ENCODE measurements at places on chromosomes 13 and 19.
A peak's percentile ranks its signal among the peaks of the same experiment; 100 is the strongest.

DNA sequence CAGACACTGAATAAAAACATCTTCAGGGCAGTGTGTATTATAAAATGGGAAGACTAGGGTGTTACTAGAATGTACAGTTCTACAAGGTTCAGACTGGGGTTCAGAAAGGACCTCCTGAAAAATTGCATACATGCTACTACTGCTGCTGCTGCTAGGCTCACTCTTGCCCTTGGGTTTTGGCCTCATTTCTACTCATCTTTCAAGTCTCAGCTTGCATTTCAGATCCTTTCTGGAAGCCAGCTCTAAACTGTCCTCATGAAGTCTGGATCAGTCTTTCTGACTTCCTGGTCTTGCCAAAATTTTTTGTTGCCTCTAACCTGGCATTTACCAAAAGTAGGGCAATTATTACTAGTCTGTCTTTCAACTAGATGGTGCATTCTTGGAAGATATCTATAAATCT is 393.3 kb downstream of the DIAPH3 start:
- no peak for DNase-seq

DNA sequence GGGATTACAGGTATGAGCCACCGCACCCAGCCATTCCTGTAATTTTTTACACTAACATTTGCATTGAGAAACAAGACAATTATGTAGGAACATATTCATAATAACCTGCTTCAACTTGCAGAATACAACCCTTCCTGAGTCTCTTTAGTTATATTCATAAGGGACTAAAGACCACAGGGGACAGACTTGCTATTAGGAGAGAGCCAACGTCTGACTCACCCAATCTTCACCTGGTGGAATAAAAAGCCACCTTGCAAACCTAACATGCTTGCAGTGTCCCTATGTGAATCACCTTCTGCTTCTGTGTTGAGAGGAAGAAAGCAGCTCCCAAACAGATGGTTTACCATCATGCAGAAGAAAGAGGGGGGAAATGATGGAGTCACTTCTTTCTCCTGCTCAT is 456.1 kb downstream of the PCDH9 start:
- no peak for DNase-seq

- peak; percentile 34 for DNase-seq
These were observed 13.2 kb upstream of the CREB3L3 start for GRCh38 chr19:4140237-4140711.

DNA sequence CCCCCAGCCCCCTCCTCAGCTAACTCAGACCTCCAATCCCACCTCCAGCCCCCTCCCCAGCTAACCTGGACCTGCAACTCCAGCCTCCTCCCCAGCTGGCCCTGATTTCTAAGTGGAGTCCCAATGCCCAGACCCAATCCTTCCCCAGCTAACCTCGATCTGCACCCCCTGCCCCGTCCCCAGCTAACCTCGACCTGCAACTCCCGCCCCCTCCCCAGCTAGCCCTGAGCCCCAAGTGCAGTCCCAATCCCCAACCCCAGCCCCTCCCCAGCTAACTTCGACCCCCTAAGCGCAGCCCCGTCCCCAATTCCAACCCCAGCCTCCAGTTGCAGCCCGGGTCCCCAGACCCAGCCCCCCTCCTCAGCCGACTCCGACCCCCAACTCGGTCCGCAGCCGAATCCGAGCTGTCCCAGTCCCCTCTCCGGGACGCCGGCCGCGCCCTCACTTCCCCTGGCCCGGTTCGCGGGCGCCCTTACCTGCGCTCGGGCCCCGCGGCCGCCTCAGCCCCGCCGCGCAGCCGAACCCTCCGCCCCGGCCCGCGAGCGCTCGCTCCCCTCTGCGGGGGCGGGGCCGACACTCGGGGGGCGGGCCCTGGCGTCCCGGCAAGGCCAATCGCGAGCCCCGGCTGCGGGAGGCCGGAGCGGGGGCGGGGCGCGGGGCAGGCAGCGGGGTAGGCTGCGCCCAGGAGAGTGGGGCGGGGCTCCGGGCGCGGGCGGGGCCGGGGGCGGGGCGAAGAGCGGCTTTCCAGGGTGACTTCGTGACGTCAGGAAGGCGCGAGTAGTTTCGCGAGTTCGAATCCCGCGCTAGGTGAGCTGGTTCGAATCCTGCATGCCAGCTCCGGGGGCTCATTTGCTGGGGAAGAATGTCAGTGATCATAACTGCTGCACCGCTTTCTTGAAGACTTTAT is at the start of gene GNG7:
GNG7 (minus strand) TSS at position 525 of the 907 bp plus-strand sequence. CDS start 182,006 bp downstream, outside the sequence.
- DNase-seq: peak; percentile 97

GRCh38 chr13:52118595-52118994 is 10.3 kb downstream of the NEK5 start:
- no peak for DNase-seq

DNA sequence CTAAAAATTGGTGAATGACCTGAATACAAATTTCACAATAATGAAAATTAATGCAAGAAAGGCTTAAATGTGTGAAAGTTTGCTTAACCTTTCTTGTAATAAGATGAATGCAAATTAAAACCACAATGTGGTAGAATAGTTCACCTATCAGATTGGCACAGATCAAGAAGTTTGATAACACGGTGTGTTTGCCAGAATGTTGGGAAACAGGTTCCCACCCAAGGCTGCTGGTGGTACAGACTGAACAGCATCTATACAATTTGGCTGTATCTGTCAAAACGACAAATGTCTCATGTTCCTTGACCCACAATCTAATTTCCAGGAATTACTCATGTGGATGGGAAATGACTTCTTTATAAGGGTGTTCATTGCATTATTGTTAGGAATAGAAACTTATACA is 8.6 kb upstream of the IRS2 start:
- no peak for DNase-seq

GRCh38 chr19:8529369-8530006 is 15.5 kb upstream of the ZNF414 start:
- DNase-seq: no peak

DNA sequence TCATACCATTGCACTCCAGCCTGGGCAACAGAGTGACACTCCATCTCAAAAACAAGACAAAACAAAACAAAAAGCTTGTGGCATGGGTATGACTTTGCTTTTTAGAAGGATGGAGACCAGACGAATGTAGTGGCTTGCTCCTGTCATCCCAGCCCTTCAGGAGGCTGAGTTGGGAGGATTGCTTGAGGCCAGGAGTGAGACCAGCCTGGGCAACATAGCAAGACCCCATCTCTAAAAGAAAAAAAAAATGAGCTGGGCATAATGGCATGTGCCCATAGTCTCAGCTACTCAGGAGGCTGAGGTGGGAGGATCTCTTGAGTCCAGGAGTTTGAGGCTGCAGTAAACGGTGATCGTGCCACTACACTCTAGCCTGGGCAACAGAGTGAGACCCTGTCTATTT is 16.4 kb upstream of the SELENOW start:
- no peak for DNase-seq

GRCh38 chr13:98538876-98539275 is 38.0 kb downstream of the STK24 start:
- DNase-seq: no peak

DNA sequence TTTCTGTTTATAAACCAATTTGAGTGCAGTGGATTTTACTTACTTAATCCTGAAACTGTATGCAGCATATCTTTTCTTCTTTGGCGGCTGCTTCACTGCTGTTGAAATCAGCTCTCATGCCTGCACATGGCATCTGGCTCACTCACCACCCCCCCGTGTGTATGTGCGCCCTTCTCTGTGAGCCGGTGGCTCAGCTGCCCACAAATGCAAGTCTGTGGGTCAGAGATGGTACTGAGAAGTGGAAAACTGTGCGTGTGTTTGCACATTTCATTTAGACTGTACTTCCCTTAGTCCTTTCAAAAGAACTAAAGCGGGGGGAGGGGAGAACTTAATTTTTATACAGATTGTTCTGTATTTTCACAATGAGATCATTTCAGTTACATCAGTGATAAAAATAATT is 307.6 kb downstream of the SHISA2 start:
- DNase-seq: no peak

GRCh38 chr19:15194938-15195337 is 5.9 kb downstream of the NOTCH3 start:
- no peak for DNase-seq

GRCh38 chr19:23547816-23548430 is 139.1 kb downstream of the ZNF675 start:
- no peak for DNase-seq

- no peak for DNase-seq
These were observed 212.8 kb downstream of the SLITRK6 start for GRCh38 chr13:85586422-85586831.

- DNase-seq: peak; percentile 47
These were observed 9.5 kb downstream of the ADAMTSL5 start for GRCh38 chr19:1503089-1503924.

DNA sequence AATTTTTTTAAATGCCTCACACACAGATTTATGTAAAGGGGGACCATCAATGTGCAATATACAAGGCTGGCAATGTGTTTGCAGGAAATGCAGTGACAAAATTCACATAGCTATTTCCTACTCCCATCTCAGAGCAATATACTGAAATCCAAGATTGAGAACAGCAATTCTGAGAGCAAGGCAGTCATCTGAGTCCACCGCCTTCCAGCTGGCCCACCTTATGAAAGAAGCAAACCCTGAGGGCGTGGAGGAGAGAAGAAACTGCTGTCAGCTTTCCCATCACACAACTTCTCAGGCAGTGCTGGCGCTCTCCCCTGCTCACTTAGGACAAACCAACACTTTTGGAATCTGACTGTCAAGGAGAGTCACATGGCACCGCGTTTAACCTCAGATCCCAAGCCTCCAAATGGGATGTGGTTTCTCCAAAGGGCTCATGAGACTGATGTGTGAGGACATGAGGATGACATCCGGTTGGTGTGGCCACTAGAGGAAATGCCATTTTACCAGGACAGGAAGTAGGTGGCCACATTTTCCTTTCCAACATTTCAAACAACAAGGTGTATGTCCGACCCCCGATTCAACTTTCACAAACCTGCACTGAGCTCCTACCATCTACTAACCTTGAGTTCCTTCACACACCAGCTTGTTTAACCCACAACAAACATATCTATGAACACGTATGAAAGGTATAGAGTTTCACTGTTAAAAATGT is 3.7 kb upstream of the DOCK9 start:
- DNase-seq: no peak

DNA sequence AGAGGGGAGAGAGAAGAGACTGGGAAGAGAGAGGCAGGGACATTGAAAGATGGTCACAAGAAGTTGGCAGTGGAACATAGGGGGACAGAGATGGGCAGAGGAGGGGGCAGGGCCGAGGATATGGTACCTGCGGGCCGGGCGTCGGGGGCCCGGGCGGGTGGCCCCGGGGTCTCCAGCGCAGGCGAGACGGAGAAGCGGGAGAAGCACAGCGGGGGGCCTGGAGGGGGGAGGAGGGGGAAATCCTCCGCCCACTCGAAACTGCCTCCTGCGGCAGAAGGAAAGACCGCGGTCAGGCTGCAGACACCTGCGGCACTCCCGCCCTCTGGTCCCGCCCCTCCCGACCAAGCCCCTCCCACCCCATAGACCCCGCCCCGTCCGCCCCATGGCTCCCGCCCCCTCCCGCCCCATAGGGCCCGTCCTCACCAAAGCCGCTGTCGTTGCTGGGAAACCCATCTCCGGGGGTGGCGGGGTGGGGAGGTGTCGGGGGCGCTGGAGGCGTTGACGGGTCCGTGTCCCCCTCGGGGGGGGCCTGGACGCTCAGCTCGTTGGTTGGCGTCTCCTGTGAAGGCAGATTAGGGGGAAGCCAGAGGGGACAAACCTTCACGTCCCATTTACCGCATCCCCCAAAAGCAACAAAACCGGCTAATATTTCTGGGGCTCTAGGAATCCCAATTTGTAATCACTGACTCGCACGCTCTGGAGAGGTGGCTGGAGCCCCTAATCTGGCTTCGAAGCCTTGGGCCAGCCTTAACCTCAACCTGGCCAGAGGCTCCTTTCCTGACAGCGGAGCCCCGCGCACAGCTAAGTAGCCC is 20.4 kb downstream of the LMTK3 start:
- DNase-seq: peak; percentile 43

DNA sequence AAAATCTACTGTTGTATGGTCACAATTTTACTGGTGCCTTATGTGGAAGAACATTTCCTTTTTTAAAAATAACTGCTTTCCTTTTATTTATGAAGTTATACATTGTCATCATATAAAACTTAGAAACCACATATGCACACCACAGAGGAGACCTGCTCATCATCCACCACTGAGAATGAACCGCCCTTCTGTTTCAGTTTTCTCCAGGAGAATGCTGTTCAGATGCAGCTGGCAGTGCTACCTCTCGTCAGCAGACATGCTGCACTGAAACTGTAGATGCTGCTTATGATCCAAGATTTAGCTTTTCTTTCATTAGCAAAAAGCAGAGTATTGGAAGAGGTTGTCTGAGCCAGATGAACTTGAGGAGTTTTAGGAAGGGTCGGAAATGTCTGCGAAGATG is 10.1 kb downstream of the SLC25A15 start:
- DNase-seq: no peak

GRCh38 chr13:62302341-62302740 is 886.7 kb upstream of the PCDH20 start:
- DNase-seq: no peak

GRCh38 chr13:53405616-53406015 is 377.0 kb downstream of the OLFM4 start:
- no peak for DNase-seq

GRCh38 chr19:7507884-7508283 is 8.0 kb upstream of the ZNF358 start:
- no peak for DNase-seq

- no peak for DNase-seq
These were observed 2.2 kb downstream of the HIF3A start for GRCh38 chr19:46299004-46299509.

DNA sequence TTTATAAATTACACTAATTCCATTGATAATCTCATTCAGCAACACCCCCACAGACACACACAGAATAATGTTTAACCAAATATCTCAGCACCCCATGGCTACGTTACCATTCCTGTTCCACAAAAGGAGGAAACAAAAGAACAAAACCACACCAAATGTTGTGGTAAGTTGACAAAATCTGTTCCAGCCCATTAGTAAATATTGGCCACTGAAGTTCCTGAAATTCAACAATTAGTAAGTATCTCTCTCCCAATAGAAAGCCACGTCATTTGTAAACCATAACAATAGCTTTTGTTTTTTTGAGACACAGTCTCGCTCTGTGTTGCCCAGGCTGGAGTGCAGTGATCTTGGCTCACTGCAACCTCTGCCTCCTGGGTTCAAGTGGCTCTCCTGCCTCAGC is 2.3 kb upstream of the FCAR start:
- no peak for DNase-seq

DNA sequence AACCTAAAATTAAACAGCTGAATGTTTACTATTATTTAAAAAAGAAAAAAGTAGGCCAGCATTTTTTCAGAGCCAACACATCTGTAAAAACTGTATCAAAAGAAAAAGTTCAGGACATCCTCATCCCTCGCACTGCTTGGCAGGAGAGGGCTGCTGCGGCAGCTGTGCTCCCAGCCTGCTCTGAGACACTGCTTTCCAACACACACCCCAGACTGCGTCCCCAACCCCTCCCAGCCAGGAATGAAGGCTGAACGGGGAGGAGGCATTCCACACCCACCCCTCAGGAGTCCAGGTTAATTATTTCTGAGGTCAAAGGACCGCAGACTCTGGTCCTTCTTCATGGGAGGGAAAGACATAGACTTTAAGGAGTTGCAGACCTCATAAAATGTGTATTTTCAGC is 43.1 kb downstream of the COL4A1 start:
- no peak for DNase-seq

DNA sequence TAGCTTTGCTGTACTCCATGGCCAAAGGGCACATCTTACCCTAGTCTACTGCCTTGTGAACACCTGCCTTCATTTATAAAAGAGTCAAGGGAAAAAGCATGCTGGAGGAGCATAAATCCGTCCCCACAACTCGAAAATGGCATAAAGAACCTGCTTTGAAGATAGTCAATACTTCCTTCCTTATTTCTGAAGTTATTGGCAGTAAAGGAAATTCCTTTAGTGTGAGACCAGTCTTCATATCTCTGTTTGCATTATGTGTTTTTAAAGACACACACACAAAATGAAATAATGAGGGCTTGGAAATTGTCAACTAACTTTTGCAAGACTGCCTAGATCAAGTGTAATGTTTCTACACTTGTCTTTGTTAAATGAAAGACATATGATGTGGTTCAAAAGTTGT is 408.4 kb downstream of the SPRY2 start:
- DNase-seq: no peak

Data from memory B cell (primary cell).